ENCODE measurements at places on chromosomes 4 and X.

GRCh38 chr4:80266253-80266901 is at the start of gene FGF5:
Gene FGF5 (plus strand): TSS chr4:80266664. CDS start chr4:80266825, 161 bp downstream.
- DNase-seq, result peak; percentile 41

GRCh38 chr4:152155070-152155469 is 380.8 kb downstream of the FBXW7 start:
- no peak for DNase-seq

DNA sequence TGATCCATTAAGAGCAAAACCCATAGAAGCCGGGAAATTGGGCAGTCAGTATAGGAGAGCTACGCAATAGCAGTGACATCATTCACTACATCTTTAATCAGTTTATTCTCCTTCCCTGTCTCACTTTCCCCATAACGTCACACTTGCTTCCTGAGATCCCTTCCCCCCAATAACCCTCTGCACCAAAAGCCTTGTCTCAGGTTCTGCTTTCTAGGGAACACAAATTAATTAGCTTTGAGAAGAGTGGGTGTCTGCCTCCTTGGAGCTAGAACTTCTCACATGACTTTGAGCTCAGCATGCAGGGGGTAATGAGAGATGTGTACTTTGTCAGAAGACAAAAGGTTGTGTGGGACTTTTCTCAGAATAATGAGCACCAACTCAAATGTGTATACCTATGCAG is 128.3 kb upstream of the MAOA start:
- DNase-seq, result no peak

GRCh38 chr4:156195914-156196313 is 242.2 kb upstream of the CTSO start:
- no peak for DNase-seq

GRCh38 chr4:121877041-121877773 is 6.9 kb upstream of the BBS7 start:
- no peak for DNase-seq

DNA sequence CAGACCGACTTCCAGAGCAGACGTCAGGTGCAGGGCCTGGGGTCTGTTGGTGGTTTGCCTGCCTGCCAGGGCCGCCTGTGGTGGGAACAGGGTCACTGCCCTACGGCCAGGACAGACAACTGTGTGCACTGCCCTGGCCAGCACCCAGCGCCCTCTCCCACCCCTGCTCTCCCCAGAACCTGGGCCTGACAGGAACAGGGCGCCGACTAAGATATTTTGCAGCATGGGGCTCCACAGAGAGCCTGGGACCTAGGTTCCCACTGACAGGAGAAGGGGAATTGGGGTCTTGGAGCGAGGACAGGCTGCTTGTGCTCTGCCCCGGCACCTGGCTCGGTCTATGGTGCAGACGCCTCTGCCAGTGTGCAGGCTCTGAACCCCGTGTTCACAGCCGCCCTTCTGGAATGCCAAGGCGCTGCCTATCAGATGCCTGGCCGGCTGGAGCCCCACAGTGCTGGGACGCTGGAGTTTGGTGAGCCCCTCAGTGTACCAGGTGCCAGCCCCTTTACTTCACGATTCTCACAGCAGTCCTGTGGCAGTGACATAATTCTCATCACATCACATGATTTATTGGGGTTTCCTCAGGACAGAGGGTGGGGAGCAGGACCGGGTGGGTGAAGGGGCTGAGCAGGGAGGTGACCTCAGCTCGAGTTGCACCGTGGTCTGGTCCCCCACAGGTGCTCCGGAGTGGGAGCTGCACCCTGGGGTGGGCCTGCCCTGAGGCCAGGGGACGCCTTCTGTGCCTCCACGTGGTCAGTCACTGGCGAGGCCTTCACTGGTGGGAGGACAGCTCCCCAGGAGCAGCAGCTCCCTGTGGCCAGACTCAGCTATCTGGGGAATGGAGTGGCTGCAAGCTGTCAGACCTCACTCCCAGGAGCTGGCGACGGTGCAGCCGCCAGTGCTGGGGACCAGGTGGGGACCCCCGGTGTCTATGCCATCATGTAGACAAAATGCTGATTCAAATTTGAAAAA is 113.8 kb upstream of the LRPAP1 start:
- no peak for DNase-seq

- no peak for DNase-seq
Observed at GRCh38 chr4:83272900-83273299, 11.7 kb downstream of the COQ2 start.

DNA sequence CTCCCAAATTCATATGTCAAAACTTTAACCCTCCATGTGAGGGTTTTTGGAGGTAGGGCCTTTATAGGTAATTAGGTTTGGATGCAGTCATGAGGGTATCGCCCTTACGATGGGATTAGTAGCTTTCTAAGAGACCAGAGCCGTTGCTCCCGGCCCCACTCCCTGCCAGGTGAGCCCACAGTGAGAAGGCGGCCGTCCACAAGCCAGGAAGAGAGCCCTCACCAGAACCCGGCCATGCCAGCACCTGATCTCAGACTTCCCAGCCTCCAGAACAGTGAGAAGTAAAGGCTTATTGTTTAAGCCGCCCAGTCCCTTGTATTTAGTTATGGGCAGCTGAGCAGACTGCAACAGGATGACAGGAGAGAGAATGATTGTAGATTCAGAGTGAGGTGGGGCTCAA is 40.8 kb downstream of the DCTD start:
- DNase-seq, result no peak

GRCh38 chrX:141733371-141733770 is 34.8 kb upstream of the SPANXD start:
- no peak for DNase-seq

DNA sequence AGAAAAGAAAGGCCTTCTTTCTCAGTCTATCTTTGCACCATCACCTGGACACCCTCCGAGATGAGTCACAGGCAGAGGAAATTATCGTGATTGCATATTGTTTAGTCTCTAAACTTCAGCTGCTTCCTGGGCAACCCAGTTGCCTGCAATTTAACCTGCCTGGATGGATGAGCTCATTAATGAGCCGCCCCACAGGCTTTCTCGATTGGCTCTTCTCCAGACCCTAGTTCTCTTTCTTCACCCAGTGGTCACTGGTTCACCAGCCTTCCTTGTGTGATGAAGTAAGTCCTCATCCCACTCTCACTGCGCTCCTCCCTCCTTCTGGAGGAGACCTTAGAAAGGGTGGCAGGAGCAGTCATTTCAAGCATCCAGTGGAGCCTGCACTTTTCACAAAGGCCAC is 94.4 kb downstream of the SOWAHB start:
- DNase-seq, result no peak

- no peak for DNase-seq
Observed at GRCh38 chrX:70038951-70039350, 10.8 kb downstream of the AWAT2 start.

- DNase-seq, result no peak
Observed at GRCh38 chrX:39519030-39519488, 578.7 kb downstream of the BCOR start.

DNA sequence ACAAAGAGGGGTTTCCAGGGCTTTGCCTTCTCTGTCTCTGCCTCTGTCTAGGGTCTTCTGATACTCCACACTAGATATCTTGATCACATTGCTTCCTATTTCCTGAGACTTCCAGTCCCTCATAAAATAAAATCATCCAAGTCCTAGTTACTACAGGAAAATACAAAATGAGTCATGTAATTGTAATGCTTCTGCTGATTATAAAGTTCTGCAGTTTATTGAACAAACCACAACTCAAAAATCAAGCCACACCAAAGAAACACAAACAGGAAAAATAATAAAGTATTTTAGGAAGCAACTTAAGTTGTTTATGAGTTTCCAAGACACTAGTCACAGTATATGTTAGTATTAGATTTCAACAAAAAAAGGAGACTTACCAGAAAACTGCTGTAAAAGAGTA is 695.1 kb upstream of the GALNTL6 start:
- no peak for DNase-seq

- DNase-seq, result no peak
Observed at GRCh38 chrX:20060961-20061748, 55.6 kb downstream of the MAP7D2 start.

DNA sequence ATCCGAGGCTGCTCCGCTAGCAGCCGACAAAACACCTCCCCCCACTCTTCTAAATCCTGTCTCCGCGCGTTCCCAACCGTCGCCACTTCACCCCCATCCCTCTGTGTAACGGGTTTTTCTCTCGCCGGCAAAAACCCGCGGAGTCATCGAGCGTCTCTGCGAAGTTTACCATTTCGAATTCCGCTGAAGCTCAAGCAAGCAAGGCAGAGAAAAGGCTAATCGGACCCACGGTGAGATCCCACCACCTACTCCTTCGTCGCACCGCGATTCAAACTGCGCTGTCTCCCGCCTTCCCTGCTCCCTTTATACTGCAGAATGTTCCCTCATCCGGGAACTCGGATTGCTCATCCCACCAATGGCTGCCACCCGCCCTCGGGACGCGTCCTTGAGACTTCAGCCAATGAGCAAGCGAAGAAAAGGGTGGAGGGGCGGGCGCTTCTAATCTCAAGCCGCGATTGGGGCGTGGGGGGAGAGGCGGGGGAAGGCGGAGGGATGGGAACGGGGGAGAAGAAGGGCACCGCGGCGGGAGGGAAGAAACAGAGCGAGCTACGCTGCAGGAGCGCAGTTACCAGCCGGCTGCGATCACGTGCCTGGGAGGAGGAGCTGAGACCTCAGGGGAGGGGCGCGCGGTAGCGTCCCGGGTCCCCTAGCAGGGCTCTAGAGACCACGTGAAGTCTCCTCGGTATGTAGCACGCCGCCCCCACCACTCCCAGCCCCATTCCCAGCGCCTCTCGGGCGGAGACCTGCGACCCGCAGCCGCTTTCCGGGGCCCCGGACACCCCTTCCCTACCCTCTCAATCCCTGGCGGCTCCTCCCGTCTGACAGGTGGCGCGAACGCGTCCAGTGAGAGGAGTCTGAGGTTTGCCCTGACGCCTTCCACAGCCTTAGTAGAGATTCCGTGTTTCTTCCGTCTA is at the start of gene H2AZ1:
H2AZ1 (minus strand) TSS at position 277 of the 914 bp plus-strand sequence; CDS start at position 172, 105 bp downstream.
- DNase-seq, result peak; percentile 93

GRCh38 chr4:51884606-51885005 is 41.7 kb downstream of the DCUN1D4 start:
- no peak for DNase-seq

DNA sequence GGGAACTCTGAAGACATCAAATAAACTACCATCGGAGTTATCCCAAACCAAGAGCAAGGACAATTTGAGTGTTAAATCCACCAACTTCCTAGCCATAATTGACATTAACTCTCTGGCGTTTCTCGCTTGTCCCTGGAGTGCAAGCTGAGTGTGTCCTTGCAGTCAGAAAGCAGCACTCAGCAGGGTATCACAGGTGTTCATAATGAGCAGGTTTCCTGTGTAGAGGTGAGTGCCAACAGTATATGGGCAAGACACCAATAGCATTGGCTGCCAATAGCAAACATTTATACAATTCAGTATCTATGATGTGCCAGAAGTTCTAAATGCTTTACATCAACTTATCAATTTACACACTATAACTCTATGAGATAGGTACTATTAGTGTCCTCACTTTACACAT is 11.2 kb downstream of the BLTP1 start:
- DNase-seq, result no peak
